ENCODE measurements at places on chromosomes 6 and 20.

GRCh38 chr6:135920689-135921088, 69.2 kb downstream of the PDE7B start:
- peak; percentile 41 for DNase-seq

DNA sequence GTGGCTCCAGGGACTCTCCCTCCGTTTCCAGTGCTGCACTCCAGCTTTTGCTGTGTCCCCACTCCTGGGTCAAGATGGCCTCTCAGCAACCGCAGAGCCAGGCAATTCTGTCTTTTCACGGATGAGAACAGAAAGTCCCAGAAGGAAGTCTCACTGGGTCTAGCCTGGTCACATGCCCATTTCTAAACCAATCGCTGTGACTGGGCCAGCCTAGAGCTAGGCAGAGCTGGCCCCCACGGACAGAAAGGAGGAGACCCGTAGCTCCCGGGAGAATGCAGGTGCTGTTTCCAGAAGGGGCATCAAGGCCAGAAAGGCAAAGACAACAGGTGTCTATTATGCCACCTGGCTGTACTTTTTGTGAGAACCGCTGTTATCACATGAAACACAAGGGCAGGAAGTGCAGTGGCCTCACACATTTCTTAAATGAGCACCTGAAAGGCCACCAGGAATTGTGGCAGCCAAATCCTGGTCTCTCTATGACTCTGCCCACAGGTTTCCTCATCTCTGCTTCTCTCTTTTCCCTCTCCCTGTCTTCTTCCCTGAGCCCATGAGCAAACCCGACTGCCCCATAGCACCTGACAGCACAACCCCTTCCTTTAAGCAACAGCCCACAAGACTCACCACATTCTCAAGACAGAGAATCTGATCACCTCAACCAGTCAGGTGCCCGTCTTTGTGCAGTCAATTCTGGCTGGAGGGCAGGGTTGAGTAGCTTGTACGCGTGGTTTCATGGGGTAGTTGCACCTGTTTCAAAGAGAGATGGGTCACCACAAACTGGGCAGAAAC, 37.1 kb upstream of the B4GALT5 start:
- DNase-seq = no peak

DNA sequence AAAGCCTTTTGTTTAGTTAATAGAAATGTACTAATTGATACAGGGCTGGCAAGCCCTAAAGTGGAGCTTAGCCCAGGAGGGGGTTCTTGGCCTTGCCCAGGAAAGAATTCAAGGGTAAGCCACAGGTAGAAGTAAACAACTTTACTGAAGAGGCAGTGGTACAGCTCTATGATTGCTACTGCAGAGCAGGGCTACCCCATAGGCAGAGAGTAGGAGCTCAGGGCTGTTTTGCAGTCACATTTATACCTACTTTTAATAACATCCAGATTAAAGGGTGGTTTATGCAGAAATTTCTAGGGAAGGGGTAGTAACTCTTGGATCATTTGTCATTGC, 680.4 kb upstream of the GJE1 start:
- DNase-seq = no peak

DNA sequence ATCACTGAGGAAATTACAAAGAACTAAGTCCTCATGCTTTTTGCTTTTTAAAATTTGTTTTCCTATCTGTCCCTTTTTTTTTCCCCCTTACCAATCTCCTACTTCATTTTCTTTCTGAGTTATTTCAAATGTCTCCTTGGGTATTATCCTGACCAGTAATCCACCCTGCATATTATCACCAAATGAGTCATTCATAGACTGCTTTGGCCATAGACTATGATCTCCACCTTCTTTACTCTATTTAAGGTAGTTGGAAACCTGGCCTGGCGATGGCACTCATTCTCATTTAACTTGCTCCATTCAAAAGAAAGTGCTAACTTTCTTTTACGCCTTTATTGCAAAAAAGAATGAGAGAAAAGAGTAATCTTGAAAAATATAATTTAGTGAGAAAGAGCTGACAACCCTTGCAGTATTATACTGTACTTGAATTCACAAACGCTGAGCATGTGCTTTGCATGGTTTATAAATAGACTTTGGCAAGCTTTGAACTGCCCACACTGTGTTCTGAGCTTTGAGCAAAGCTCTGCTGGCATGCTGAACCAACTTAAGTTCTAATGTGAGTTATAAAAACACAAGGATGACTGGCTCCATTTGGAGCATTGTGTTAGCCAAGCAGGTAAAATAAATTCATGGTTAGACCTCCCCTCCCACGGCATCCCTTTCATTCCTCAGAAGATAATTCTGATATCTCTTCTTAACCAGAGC, 198.9 kb downstream of the NKAIN2 start:
- DNase-seq = peak; percentile 30

DNA sequence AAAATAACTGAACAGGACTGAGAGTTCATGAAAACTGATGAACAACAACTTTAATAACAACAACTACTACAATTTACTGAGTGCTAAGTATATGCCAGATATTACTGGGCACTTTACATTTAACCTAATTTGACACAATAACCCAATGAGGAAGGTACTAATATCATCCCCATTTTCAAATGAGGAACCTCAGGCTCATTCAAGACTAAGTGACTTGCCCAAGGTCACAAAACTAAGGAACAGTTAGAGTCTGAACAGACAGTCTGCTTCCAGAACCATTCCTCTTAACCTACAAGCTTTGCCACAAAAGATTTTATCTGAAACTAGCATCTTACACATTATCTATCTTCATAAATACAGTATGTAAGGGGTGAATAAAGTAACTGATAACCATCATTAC, 10.6 kb upstream of the NDRG3 start:
- no peak for DNase-seq

All from fibroblast of lung (primary cell).